ENCODE measurements at places on chromosomes 5 and 9. TPM values are rescaled to one million over a fixed set of nuclear protein-coding genes. Genes with fewer than 3 reads are reported as not detected.

The CAMK2A gene
- 1.2 TPM for polyA plus RNA-seq

DNA sequence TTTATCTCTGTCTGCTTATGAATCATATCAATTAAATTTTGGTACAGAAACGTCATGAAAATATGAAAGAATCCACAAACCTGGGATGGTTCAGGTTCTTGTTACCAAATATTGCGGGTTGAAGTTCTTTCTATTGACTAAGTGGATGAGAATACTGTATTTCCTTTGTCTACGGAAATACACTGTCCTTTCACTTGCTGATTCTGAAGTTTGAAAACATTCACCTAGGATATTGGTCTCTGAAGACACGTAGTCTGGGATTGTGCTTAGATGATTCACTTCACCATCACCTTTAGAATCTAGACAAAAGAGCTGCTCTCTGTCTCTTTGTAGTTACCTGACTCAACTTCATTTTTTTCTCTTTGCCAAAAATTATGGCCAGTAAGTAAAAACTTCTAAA, 222.4 kb downstream of the FBN2 start:
- H3K4me3 ChIP-seq = no peak overlapping the region
- no peak for DNase-seq
- H3K27me3 ChIP-seq = no peaks in the 10 kb centered on the region
- H3K36me3 ChIP-seq = no peaks in the 10 kb centered on the region
- no peaks in the 10 kb centered on the region for H3K4me1 ChIP-seq
- no peak overlapping the region for H3K27ac ChIP-seq

DNA sequence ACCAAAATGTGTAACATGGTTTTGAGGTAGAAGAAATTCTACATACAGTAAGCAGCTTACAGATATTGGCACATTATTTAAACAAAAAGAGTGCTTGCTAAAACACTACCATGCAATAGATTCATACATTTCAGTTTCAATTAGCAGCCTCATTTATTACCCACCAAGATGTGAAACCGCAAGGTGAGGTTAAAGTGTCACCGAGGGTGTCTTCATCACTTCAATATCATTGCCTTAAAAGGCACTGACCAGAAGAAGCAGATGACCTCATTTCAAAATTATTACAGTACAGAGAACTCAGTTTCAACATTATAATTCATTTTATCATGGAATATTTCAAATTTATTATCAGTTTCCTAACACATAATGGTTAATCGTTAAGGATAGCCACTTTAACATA, 302.2 kb downstream of the ISL1 start:
- H3K4me1 ChIP-seq = no peaks in the 10 kb centered on the region
- no peak for DNase-seq
- H3K27me3 ChIP-seq = no peaks in the 10 kb centered on the region

GRCh38 chr5:98774192-98775033, 950 bp downstream of the RGMB start:
- H3K4me1 ChIP-seq = peaks cover 25% of the 10 kb centered on the region
- H3K4me3 ChIP-seq = peak overlapping the region; percentile 88
- H3K27ac ChIP-seq = peak overlapping the region; percentile 92
- DNase-seq = peak; percentile 58
- no peaks in the 10 kb centered on the region for H3K36me3 ChIP-seq

GRCh38 chr9:109411798-109412352, 86.2 kb downstream of the PTPN3 start:
- peaks cover 9% of the 10 kb centered on the region for H3K4me1 ChIP-seq
- H3K4me3 ChIP-seq = no peak overlapping the region
- no peak overlapping the region for H3K27ac ChIP-seq
- no peak for DNase-seq

- H3K4me1 ChIP-seq = no peaks in the 10 kb centered on the region
- H3K36me3 ChIP-seq = no peaks in the 10 kb centered on the region
- no peak overlapping the region for H3K4me3 ChIP-seq
- no peak for DNase-seq
- H3K27me3 ChIP-seq = peaks cover 21% of the 10 kb centered on the region
- H3K27ac ChIP-seq = no peak overlapping the region
Measured at GRCh38 chr9:69918322-69918721, 97.7 kb downstream of the CFAP95 start.

The NUTM2F gene
- not detected for polyA plus RNA-seq

- no peak overlapping the region for H3K27ac ChIP-seq
- H3K36me3 ChIP-seq = no peaks in the 10 kb centered on the region
- no peak overlapping the region for H3K4me3 ChIP-seq
- H3K27me3 ChIP-seq = no peaks in the 10 kb centered on the region
- DNase-seq = no peak
- H3K4me1 ChIP-seq = no peaks in the 10 kb centered on the region
Measured at GRCh38 chr5:158277276-158277675, 418.3 kb upstream of the CLINT1 start.

The TAL2 gene
- not detected for polyA plus RNA-seq

The C9orf50 gene
- not detected for polyA plus RNA-seq

DNA sequence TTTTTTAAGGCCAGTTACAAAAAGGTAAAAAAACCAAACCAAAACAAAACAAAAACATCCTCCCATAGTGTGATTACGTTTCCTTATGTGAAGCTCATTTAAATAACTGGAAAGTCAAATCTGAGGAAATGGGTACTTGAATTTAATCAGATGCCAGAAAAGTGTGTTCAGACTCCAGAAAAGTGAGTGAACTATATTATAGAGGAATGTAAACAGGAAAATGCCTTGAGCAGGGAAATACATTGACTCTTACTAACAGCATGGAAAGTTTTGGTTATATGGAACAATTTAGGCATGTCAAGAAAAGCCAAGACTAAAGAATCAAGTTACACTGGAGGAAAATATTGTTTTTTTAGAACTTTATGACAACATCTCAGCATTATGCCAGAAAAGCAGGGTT, 37.8 kb upstream of the RNF20 start:
- peaks cover 7% of the 10 kb centered on the region for H3K4me1 ChIP-seq
- no peak overlapping the region for H3K4me3 ChIP-seq
- DNase-seq = no peak
- no peak overlapping the region for H3K27ac ChIP-seq
- no peaks in the 10 kb centered on the region for H3K36me3 ChIP-seq

GRCh38 chr5:44266882-44267576, 122.2 kb downstream of the FGF10 start:
- no peak overlapping the region for H3K4me3 ChIP-seq
- no peak overlapping the region for H3K27ac ChIP-seq
- DNase-seq = no peak
- no peaks in the 10 kb centered on the region for H3K27me3 ChIP-seq

The ADAMTS16 gene
- not detected for polyA plus RNA-seq

The LCN10 gene
- 34.0 TPM for polyA plus RNA-seq

The COL15A1 gene
- polyA plus RNA-seq = 27.0 TPM

DNA sequence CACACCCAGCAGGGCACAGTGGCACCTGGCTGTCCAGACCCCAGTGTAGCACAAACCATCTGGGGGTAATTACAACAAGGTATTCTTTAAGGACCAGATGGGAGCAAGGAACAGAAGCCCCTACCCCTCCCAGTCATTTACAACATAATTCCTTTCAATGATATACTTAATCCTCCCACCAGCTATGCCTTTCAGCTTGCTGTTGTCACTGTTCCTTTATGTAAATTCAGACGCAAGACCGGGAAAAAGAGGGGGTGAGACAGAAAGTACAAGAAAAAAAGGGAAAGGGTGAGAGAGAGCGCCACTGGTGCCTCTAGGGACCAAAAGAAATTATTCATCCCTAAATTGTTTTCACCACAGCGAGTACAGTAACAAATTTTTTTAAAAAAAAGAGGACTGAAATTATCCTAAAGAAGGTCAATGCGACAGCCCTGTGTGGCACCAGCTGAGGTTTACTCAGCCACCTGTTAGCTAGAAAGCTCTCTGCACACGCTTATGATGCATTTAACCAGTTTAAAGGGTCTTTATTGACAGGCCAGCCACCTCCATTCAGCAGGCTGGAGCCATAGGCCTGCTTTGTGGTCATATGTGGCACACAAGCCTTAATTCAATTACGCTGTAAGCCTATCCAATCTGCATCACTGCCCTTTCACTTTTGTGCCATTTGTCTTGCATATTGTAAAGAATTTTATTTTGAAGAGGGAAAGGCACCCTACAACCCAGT, 210.2 kb upstream of the ISL1 start:
- no peaks in the 10 kb centered on the region for H3K27me3 ChIP-seq

DNA sequence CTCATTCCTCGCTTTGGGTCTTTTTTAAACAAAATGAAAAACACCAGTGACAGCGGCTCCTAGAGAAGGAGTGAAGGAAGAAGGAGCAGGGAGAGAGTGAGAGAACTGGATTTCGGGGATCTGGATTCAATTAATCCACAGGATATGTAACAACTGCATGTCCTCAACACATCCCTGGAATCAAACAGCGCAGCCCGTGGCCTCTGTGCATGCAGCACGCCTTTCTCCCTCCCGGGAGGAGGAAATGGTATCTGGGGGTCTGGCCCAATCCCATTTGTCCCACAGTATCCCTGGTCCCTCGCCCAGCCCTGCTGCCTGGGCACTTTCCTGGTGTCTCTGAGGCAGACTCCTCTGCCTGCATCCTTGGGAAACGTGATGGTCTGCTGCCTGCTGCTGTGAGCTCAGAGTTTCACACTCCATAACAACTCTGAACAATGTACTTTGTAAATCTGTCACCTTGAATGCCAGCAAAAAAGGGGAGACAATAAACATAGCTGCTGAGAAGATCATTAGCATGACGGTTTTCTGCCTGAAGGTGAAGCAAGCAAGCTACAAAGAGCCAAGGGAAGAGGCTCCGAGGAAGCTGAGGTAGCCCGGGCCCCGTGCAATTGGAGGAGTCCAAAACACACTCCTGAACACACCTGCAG, 56.1 kb downstream of the PTCH1 start:
- H3K36me3 ChIP-seq = no peaks in the 10 kb centered on the region
- H3K27me3 ChIP-seq = no peaks in the 10 kb centered on the region
- no peak overlapping the region for H3K27ac ChIP-seq
- no peak for DNase-seq

DNA sequence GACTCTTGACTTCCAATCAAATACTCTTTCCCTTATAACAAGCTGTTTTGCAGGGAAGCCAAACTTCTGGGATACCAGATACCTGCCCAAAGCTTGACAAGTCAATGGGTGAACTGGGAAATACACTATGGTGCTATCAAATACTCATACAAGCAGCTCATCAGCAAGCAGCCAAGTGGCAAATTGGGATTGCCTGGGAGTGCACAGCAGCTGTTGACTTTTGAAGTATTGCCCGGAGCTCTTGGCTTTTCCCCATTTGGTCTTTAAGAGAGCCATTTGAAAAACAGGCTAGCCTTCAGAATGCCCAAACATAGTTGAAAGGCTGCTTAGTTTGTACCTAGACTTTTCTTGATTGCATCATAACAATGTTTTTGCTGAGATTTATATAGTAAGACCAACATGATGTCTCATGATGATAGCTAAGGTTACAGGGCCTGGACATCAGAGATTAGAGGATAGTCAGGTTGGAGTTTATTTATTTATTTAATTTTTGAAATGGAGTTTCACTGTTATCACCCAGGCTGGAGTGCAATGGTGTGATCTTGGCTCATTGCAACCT, 210.1 kb upstream of the ZNF608 start:
- H3K4me1 ChIP-seq = no peaks in the 10 kb centered on the region
- DNase-seq = no peak
- H3K27me3 ChIP-seq = no peaks in the 10 kb centered on the region
- H3K27ac ChIP-seq = no peak overlapping the region

DNA sequence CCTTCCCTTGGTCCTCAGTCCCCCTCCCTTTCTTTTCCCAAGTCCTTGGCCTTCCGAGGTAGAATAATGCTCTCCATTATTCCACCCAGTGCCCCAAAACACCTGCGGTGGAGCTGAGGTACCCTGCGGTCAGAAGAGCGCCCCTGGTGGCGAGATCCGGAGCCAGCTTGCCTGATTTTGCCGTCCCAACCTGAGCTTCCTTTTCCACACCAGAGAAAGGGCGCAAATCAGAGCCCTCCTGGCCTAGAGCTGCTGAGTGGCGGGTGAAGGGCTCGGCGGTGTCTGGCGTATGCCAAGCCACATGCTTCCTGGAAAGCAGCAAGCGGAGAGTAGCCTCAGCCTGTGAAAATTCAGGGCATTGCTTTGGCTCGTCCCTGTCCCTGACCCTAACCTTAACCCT, 21.1 kb upstream of the CARTPT start:
- no peak overlapping the region for H3K27ac ChIP-seq
- H3K36me3 ChIP-seq = no peaks in the 10 kb centered on the region
- no peak for DNase-seq
- no peak overlapping the region for H3K4me3 ChIP-seq

The PAEP gene
- not detected for polyA plus RNA-seq

- no peaks in the 10 kb centered on the region for H3K27me3 ChIP-seq
- DNase-seq = no peak
- H3K4me1 ChIP-seq = no peaks in the 10 kb centered on the region
- no peak overlapping the region for H3K27ac ChIP-seq
Measured at GRCh38 chr5:154995679-154996078, 17.9 kb upstream of the KIF4B start.

GRCh38 chr9:15386465-15386864, 36.2 kb upstream of the SNAPC3 start:
- no peaks in the 10 kb centered on the region for H3K27me3 ChIP-seq
- no peaks in the 10 kb centered on the region for H3K36me3 ChIP-seq
- H3K27ac ChIP-seq = no peak overlapping the region
- H3K4me3 ChIP-seq = no peak overlapping the region

All from heart right ventricle (tissue), 16 donors.